Esophagus squamous epithelium (tissue), 5 donors: ENCODE measurements at places on chromosomes 1 and 21.

GRCh38 chr1:9473032-9473807, 66.0 kb upstream of the SLC25A33 start:
- H3K4me3 ChIP-seq, result no peak overlapping the region
- no peaks in the 10 kb centered on the region for H3K27me3 ChIP-seq
- H3K27ac ChIP-seq, result peak overlapping the region; percentile 86
- no peaks in the 10 kb centered on the region for H3K36me3 ChIP-seq
- DNase-seq, result no peak

GRCh38 chr1:208587110-208587509, 342.9 kb upstream of the PLXNA2 start:
- no peak overlapping the region for H3K4me3 ChIP-seq
- no peaks in the 10 kb centered on the region for H3K36me3 ChIP-seq
- DNase-seq, result no peak

DNA sequence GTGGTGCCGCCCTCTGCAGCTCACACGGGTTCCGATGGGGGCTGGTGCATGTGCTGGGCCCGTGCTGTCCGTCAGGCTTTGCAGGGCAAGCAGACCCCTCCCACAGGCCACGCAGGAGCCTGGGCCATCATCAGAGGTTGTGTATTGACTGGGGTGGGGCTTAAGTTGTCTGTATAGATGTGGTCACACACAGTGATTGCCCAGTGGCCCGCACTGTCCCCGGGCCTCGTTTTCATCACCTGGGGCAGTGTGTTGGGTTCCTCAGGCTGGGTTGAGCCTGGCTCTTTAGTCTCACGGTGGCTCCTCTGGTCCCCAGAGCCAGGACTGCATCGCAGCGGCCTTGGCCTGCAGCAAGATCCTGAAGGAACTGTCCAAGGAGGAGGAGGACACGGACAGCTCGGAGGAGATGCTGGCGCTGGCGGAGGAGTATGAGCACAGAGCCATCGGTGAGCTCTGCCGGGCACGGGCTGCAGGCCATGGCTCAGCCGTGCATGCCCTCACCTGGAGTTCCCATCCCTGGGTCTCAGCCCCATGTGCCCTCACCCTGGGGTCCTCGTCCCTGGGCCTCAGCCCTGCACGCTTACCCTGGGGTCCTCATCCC, 44.1 kb downstream of the TRPM2 start:
- H3K36me3 ChIP-seq, result no peaks in the 10 kb centered on the region
- no peaks in the 10 kb centered on the region for H3K27me3 ChIP-seq
- H3K27ac ChIP-seq, result no peak overlapping the region
- H3K4me1 ChIP-seq, result no peaks in the 10 kb centered on the region
- DNase-seq, result no peak

GRCh38 chr21:41712201-41712600, 54.7 kb downstream of the RIPK4 start:
- no peak for DNase-seq
- H3K27me3 ChIP-seq, result no peaks in the 10 kb centered on the region
- peaks cover 13% of the 10 kb centered on the region for H3K4me1 ChIP-seq
- H3K4me3 ChIP-seq, result no peak overlapping the region

GRCh38 chr1:85992791-85993190, 163.8 kb downstream of the COL24A1 start:
- H3K27ac ChIP-seq, result no peak overlapping the region
- H3K36me3 ChIP-seq, result no peaks in the 10 kb centered on the region
- no peak for DNase-seq
- H3K4me3 ChIP-seq, result no peak overlapping the region
- H3K27me3 ChIP-seq, result no peaks in the 10 kb centered on the region
